ENCODE measurements at places on chromosomes 7 and 10.

DNA sequence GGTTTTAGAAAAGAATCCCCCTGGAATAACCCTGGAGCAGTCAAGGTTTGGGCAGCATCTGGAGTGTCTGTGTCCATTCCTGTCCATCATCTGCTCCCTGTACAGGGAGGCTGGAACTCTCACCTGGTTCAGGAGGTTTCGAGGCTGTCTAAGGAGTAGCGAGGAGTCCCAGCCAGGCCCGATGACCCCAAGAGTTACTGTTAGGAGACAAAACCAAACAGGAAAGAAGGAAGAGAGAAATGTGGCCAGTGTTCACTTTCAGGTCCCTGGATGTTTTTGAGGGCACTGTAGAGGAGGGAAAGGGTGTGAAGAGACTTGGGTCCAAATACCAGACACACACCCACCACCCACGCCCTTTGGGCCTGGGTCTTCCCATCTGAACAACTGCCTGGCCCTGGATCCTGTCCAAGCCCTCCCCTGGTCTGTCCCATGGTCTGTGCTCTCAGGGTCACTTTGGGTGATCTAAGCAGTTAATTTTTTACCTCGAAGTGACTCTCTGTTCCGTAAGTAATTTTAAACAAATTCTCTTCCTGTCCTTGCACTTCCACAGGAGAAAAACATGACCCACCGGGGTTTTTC, 117.1 kb downstream of the ZMIZ1 start:
- DNase-seq: no peak

DNA sequence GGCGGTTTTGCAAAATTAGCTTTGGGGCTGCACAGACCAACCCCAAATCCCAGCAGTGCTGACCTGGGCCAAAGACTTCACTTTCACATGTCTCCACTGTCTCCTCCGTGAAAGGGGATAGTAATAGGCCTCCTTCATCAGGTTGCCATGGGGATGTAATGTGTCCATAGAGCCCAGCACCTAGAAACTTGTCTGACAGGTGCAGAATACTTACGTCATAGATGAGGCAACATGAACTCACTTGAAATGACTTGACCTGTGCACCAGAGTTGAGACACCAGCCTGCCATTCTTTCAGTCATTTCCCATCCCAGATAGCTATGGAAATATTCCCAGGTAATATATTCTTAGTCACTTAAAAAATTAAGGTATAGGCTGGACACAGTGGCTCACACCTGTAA, 94.2 kb downstream of the INSYN2A start:
- DNase-seq: no peak

GRCh38 chr10:115117301-115117700, 24.1 kb downstream of the ATRNL1 start:
- DNase-seq: no peak

DNA sequence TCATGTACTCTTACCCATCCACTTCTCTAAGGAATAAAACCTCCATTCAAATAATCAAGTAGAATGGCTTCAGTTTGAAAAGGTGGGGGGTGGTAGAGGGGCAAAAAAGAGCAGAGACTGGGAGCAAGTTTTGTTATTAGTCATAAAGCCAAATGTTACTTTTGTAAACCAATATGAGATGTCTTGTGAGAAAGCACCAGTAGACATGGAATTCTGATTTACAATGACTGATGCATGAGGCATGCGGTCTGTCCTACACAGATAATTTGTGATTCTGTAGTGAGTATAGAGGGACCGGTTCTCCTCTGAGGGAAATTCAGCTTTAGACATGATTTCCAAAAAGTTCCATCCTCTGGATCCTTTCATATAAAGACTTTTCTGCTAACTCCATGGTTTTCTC, 12.9 kb upstream of the ABCA13 start:
- no peak for DNase-seq

- DNase-seq: no peak
Measured at GRCh38 chr10:115947104-115947503, 325.9 kb downstream of the GFRA1 start.

GRCh38 chr10:62426086-62426485, 51.9 kb downstream of the ZNF365 start:
- peak; percentile 49 for DNase-seq

DNA sequence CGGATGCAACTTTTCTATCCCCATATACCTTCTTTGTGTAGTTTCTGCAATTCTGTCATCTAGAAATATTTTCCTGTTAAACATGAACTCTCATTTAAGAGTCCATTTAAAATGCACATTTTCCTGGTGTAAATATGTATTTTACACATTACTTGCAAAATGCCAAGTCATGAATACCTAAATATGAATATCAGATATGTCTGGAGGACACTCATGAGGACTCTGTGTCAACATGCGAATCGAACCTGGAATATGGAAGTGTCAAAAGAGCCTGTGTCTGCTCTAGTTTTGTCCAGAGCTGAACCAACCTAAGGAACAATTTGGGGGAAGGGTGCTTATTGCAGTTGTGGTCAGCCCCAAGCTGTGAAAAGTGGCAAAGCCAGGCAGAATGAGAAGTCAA, 163.7 kb upstream of the CELF2 start:
- no peak for DNase-seq

DNA sequence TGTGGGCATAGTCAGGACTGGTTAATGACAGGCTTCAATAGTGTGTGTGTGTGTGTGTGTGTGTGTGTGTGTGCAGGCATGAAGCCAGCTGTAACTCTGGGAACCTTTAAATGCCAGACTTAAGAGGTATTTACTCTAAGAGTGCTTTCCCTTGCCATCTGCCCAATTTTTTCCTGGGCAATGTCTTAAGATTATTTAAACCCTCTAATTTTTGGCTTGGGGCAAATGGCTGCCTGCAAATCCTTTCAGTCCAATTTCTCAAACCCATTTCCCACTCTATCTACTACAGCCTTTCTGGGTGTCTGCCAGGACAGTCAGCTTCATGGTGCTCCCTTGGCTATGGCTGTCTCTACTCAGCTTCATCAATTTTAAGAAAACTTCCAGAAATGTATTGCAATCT, 62.6 kb upstream of the C1GALT1 start:
- DNase-seq: no peak

Data from activated CD4-positive, alpha-beta T cell treated with anti-CD3 and anti-CD28 coated beads, Interleukin-2, Interleukin-6, amounts not matched to agents 100 ng/mL and 50 ng/mL, durations not matched to agents 16 hours and 8 hours (primary cell).